Left ventricle myocardium superior (tissue), 1 donor: ENCODE measurements at places on chromosomes 1 and 21. TPM values are rescaled to one million over a fixed set of nuclear protein-coding genes. Genes with fewer than 3 reads are reported as not detected.

CIART gene
- total RNA-seq, result 15.4 TPM

OR2L2 gene
- 0.05 TPM for total RNA-seq

DNA sequence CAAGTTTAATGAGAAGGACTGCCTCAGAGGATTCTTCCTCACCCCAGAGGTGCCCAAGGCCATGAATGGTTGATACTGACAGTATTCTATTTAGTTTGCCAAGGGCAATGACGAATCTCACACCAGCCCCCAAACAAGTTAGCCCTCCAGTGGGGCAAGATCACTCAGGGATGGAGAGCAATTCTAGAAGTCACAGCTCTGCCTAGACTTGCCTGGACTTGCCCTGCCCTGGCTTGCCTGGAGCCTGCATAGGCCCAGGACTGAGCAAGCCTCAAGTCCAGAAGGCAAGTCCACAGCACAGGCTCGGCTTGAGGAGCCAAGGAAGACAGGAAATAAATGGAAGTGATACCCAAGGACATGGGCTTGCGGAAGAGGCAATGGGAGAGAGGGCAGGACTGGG is 39.5 kb upstream of the RGS16 start:
- DNase-seq, result no peak

DNA sequence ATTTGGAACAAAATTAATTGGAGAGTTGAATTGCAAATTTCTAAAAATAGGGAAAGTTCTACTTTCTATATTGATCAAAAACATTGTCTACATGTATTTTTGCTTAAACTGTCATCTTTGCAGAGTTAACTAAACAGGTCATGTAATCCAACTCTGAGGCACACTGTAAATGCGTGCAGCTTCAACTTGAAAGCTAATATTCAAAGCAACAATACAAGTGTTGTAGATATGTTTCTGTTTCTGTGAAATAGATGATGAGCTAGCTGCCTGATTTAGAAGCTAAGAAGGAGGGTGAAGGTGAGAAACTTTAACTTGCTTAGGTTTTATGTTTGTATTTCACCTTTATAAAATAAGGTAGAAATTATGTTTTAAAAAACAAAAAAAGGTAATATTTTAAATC is 77.2 kb downstream of the IVNS1ABP start:
- no peak for DNase-seq

DNA sequence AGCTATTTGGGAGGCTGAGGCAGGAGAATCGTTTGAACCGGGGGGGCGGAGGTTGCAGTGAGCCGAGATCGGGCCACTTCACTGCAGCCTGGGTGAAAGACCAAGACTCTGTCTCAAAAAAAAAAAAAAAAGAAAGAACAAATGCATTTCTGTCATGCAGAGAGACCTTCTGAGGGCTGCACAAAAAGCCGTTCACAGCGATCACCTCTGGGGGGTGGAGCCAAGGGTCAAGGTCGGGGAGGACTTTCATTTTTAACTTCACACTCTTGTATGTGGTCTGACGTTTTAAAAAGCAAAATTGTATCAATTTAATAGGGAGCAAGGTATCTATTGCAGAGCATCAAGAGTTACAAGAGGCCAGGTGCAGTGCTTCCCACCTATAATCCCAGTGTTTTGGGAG is 26.6 kb upstream of the CLDN14 start:
- no peak for DNase-seq

DNA sequence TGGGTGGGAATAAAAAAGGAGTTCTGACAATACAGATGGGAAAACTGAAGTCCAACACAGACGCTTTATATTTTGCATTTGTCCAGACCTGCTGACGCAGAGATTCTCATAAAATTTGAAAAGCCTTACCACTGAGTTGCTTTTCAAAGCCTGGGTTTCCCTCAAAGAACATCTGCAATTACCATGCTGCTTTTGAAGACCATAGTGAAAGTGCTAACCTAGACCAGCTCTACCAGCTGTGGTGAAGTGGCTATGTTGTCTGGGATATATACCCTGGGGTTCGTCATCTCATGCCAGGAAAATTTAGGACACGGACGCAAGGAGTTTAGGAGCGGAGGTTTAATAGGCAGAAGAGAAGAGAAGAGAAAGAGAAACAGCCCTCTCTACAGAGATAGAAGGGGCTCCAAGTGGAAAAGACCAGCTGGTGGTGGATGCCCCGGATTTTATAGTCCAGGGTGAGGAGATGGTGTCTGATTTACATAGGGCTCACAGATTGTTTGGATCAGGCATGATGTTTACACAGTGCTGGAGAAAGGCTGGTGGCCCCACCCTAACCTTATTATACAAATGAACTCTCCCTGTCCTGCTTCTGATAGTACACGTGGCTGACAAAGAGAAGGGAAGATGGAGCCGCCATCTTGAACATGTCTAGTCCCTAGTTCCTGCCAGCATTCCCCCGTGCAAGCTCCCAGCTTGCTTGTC is 73.8 kb downstream of the AK4 start:
- no peak for DNase-seq

DNA sequence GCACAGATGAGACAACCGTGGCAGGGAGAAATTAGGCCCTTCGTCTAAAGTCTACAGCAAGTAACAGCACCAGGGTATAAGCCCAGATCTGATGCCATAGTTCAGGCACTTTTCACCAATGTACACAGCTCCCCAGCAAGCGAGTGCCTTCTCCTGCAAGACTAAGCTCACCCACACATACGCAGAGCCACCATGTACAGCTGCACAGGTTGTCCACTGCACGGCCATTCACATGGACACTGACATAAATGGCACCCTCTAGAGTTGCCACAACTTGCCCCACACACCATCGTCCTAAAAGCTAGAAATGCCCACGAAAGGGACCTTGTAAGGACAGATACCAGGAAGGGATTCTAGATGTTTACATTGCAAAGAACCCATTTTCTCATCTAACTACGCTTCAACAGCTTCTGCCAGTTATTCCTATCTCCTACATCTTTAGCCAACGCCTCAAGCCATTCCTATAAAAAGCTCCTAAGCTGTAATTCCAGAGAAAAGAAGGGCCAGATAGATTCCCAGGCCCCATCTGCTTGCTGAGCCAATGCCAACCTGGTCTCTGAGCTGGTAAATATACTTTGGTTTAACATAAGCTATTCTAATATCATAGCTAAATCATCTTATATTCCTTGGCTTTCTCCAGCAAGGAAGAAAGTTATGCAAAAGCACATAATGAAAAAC is 174.0 kb upstream of the KAZN start:
- no peak for DNase-seq

GRIK3 gene
- total RNA-seq, result 0.62 TPM

SSU72 gene
- total RNA-seq, result 118 TPM

NPR1 gene
- 10.5 TPM for total RNA-seq

GRCh38 chr1:193285641-193286040 is 99.2 kb upstream of the B3GALT2 start:
- DNase-seq, result no peak

DNA sequence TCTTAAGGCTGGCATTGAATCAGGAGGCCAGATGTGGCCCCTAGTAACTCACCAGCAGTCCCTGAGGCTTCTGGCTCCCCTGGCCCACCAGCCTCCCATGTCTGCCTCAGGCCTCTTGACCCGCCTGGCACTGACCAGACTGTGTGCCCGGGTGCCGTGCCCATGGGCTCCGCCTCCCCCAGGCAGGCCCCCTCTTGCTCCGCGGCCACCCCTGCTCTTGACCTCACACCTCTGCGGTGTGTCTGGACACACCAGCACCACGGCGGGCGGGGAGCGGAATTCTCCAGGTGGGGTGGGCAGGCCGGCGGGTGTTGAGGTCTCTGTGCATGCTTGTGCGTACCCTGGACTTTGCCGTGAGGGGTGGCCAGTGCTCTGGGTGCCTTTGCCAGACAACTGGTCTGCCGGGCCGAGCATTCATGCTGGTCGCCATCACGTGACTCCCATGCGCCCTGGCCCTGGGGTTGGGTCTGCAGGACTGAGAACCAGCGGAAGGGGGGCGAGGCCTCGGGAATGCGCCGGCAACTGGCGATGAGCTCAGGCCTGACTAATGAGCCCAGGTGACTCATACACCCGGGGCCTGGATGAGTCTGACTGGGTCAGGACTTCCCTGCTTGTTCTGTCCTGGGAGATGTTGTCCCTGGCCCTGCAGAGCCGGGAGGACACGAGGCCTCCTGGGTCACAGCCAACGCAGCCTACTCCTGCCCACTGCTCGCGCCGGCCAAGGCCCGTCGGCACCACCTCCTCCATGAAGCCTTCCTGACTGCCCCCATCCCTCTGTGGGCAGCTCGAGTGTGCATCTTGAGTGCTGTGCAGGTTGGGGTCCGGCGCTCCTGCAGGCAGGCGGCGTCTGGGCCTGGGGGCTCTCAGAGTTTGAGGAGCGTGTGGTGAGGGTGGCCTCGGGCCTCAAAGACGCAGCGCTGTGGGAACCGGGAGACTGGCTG is 22.6 kb downstream of the COL18A1 start:
- DNase-seq, result peak; percentile 63

- no peak for DNase-seq
These were observed 144.1 kb downstream of the CDC42BPA start for GRCh38 chr1:227174164-227174563.

- no peak for DNase-seq
These were observed 11.3 kb upstream of the BACH1 start for GRCh38 chr21:29287383-29287782.

DNA sequence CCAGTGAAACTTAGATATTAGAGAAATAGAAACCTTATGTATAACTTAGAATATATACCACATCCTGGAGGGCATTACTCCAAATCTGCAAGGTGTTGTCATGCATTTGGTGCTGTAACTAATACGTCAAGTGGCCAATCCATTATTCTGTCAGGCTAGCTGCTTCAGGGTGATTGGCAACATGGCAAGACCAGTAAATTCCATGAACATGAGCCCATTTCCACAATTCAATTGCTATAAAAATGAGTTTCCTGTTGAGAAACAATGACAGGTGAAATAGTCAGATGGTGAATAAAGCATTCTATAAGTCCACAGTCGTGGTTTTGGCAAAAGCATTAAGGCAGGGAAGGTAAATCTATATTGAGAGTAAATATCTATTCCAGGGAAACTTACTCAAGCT is 566.0 kb downstream of the ADGRL2 start:
- no peak for DNase-seq

DNA sequence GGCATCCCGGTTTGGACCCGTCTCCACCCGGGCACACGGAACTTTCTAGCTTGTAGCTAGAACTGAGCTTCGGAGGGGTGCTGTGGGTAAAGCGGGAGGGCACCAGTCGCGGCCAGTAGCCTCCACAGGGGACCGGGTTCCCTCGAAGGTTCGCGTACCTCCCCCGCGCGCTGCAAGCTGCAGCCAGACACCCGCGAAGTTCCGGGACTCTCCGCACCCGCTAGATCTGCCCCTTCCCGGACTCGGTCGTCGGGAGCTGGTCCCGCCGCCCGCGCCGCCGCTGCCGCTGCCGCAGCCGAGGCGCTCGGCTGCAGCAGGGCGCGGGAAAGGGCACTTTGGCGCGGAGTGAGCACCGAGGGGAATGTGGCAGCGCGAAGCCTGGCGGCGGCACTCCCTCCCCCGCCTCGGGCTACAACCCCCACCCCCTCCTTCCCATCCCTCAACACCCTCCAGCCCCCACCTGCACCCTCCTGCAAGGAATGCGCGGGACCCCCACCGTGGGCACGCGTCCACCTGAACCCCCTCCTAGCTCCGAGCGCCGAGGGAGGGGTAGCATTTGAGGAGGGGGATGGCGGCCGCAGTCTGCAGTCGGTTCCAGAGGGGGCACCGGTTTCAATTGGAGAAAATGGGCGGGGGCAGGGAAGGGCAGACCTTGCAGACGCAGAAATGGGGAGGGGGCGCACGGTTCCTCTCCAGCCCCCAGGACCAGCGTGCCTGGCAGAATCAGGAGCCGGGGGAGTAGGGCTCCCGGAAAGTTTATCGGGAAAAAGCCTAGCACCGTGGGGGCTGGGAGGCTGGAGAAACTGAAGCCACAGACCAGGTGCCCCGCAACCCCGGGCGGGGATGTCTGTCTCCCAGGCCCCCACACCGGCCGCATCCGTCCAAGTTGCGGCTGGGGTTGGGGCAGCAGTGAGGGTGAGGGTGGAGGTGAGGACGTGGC is 968 bp downstream of the CSMD2 start:
- DNase-seq, result no peak

DNA sequence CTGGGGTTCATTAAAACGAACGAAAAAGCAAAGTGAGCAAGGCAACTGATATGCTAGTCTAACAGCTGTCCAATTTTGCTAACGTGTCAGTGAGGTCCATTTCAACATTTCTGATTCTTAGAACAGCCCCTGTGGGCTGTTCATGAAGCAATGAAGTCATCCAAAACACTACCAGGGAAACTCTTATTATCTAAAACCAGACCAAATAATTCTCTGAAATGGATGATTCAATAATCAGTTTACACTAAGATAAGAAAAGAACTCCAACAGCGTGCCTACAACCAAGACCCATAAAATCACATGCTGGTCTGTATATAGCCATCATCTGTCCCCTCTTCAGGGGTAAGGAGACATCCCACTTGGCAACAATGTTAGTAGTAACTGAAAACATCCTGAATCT is 122.7 kb downstream of the TGFBR3 start:
- no peak for DNase-seq

DNA sequence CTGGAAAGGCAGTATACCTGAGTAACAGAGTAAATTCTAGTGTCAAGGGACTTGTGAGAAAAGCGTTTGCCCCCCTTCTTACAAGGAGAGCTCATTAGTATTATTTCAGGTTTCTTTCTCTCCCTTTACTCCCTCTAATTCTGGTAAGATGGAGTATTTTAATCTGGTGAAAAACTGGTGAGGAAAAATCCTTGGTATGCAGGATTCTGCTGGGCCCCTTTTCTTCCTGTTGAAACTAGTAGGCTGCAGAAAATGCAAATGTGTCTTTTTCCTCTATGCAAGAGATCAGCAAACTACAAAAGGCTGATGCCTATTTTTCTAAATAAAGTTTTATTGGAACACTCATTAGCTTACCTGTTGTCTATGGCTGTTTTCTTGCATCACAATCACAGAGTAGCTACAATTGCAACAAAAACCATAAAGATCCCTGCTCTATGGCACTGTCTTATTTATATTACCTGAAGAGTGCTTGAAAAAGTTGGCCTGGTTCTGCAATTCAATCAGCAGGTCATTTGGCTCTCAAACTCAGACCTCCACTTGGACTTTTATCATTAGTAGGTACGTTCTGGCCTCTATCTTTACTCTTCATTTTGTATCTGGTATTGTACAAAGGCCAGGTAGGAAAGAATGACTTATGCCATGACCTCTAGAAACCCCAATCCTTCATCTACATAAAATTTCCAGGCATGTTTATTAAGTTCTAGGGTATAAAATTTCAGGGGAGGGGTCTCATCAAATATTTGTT is 109.6 kb downstream of the AKT3 start:
- DNase-seq, result no peak

GRCh38 chr1:19654886-19655717 is 9.6 kb upstream of the HTR6 start:
- no peak for DNase-seq

FCRL6 gene
- 0.82 TPM for total RNA-seq
